ENCODE measurements at places on chromosomes 12 and 14.

- no peak for DNase-seq
Observed at GRCh38 chr14:63178912-63179311, 25.3 kb upstream of the RHOJ start.

- no peak for DNase-seq
Observed at GRCh38 chr14:42715316-42715715, 1108.6 kb downstream of the LRFN5 start.

DNA sequence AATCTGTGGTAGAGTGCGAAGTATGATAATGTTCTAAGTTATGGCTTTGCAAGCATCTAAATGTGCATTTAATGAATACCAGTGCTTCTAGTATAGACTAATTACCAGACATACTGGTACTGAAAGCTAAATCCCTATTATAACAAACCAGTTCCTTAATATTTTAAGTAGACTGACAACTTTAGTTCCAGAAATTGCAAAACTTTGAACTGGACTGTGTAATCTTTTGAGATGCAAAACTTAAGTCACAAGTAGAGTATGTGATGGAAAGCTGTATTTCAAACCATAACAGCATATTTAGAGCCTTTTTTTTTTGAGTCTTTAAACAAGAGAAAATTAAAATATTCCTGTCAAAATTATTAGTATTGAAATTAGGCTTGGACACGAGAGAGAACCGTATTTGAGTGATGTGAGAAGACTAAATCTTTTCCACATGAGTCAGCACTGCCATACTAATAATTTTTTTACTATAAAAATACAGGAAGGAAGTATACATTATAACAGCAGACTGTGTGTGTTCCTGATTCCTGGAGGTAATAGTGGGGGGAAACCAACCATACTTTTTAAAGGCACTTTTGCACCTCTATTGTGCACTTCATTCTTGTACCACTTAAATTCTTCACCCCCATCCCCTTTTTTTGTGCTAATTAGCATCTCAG, 45.5 kb downstream of the PPM1A start:
- no peak for DNase-seq

- DNase-seq: no peak
Observed at GRCh38 chr12:62676521-62677307, 210.1 kb downstream of the MON2 start.

DNA sequence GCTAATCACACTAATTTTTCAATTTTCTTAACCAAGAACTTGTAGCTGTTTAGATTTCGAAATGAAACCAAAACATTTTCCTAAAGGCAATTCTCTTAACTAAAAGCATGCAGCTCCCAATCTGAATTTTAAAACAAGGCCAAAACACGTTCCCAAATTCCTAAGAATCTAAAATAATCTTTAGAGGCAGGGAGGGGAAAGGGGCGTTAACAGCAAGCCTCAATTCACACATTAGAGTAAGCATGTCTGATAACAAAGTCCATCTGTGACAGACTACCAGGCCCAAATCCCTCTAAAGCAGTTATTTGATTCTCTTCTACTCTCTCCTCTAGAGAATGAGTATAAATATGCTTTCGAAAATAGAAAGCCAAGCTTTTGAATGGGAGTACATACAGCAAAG, 754 bp downstream of the ATG14 start:
- no peak for DNase-seq

Data from CD4-positive, alpha-beta T cell treated with Interleukin-4 for 1 hour (primary cell).